Occipital lobe (tissue), 3 donors: ENCODE measurements at places on chromosomes 13 and 19. TPM values are rescaled to one million over a fixed set of nuclear protein-coding genes. Genes with fewer than 3 reads are reported as not detected.

Gene LACC1
- total RNA-seq: 4.2 TPM

Gene LYPD3
- total RNA-seq: not detected

Gene GNA15
- 1.9 TPM for total RNA-seq

Gene FCER2
- total RNA-seq: not detected

Gene C5AR2
- 0.31 TPM for total RNA-seq

GRCh38 chr19:10642473-10643171 is 11.5 kb upstream of the ILF3 start:
- no peak for DNase-seq

GRCh38 chr13:39612023-39612637 is 9.1 kb upstream of the LHFPL6 start:
- DNase-seq: no peak

DNA sequence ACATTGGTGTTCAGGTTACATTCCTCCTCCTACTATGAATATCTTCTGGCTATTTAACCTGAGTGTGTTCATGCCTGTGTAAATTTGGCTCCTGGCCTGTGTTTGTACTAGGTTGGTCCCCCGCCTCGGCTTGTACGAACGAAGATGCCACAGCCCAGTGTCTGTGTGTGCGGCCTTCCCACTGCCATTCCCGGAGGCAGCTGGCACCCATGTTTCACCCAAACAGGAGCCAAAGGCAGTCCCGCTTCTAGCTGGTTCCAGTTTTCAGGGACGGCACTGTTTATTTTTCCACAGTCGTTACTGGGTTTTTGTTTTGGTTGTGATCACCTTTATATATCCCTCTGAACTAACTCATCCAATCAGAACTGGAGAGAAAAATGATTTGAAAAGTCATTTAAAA is 102.5 kb upstream of the ZNF536 start:
- DNase-seq: no peak

GRCh38 chr13:98947925-98948324 is 29.9 kb downstream of the DOCK9 start:
- DNase-seq: no peak
